Left ventricle myocardium superior (tissue), 1 donor: ENCODE measurements at places on chromosomes 5 and 9. TPM values are rescaled to one million over a fixed set of nuclear protein-coding genes. Genes with fewer than 3 reads are reported as not detected.

DNA sequence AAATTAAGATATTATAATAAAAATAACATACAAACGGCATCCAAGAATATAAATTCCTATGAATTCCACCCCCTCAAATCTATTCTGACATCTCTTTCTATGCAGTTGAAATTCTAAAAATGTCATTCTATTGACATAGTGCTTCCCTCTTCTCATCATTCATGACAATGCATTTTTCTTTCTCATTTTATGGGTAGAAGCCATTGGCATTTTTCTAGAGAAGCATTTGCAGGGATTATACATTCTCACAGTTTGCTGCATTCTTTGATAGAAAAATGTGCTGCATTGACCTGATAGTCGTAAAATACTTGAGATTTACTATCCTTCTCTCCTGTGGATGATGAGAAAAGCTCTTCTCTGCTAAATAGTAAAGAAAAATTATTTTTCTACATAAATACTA is 760.9 kb upstream of the ACO1 start:
- no peak for DNase-seq

DNA sequence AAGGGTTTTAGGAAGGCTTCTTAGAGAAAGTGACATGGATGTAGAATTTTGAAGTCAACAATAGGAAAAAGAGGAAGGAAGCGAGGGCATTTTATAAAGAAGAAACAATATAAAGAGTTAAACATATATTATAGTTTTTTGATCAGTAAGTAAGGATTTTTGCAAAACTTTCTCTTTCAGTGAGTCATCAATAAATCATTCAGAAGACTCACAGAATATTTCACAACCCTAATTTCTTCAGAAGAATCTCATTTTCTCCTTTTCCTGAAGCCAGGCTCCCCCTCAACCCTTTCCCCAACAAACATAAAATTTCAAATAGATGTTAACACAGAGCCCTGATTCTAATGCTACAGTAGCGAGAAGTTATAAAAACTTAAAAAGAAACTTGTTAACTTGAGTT is 4.3 kb upstream of the COX7C start:
- DNase-seq, result no peak

DNA sequence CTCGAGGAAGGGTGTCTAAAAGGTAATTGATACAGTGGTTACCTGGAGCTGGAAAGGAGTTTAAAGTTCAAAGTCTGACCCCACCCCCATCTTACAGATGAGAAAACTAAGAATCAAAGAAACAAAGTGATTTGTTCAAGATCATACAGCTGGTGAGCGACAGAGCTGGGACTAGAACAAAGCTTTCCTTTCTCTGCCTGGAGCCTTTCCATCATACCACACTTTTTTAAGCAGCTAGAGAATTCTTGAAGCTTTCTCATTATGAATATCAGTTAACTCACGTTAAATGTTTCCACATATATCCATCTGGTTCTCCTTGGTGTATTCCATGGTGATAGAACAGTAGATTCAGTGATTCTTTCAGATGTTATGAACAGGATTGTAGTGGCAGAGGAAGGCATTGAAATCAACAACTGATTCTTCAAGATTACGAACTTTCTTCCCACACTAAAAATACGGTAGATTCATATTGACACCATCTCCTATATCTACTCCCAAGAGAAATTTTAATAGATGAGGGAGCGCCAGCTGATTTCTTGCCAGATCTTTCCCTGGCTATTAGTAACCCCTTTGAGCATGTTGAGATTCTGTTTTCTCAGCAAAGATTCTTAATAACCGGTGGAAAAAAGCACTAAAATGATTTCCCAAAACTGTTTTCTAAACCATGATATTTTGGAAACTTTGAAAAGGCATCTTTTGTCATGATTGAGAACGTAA is 233.7 kb downstream of the ADAMTSL1 start:
- no peak for DNase-seq

Gene MVB12B
- total RNA-seq, result 11.8 TPM

DNA sequence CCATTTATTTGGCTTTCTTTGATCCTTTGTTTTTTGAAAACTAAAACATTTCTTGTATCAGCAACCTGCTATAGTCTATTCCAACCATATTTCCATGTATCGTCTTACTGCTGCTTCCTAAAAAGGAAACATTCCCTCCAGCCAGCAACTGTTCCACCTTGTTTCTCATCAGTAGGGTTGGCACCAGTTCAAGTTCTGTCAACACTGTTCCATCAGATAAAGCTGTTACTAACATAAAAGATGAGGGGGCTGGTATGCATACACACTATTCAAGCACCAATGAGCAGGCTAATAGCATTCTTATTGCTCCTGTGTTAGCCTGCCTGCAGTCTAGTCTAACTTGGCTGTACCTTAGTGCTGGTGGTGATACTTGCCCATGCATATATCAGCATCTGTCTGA is 178.3 kb downstream of the CWC27 start:
- no peak for DNase-seq

GRCh38 chr5:58786711-58787303 is 203.9 kb downstream of the RAB3C start:
- no peak for DNase-seq
